ENCODE measurements at places on chromosomes 7 and 10.

DNA sequence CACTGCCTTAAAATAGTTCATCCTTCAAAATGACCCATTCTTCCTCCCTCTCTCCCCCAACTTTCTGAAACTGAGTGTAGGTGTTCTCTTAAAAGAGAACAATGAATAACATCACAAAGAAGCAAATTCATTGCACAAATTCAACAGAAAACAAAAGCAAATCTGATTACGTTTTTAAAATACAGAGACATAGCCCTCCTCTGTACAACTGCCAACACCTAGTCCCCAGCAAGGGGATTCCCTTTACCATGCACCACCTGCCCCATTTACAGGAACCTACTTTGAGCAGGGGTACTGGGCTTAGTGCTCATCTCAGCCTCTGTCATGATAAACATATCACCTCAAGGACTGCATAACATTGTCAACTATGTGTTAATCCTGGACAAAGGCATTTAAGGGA, 302.8 kb upstream of the AOAH start:
- no peak for DNase-seq

GRCh38 chr7:130922206-130923112, 188.5 kb upstream of the KLF14 start:
- no peak for DNase-seq

DNA sequence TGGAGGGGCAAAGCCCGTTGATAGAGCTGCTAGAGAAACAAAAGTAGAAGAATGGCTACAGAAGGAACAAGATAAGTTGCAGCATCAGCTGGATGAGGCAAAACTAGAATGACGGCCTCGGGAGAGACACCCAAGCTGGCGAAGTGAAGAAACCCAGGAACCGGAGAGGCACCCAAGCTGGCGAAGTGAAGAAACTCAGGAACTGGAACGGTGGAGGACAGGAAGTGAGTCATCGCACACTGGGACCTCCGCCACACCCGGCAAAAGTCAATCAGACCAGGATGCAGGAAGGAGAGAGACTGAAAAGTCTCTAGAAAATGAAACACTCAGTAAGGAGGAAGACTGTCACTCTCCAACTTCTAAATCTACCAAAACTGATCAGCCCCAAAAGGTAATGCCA, 133.0 kb upstream of the NEBL start:
- no peak for DNase-seq

DNA sequence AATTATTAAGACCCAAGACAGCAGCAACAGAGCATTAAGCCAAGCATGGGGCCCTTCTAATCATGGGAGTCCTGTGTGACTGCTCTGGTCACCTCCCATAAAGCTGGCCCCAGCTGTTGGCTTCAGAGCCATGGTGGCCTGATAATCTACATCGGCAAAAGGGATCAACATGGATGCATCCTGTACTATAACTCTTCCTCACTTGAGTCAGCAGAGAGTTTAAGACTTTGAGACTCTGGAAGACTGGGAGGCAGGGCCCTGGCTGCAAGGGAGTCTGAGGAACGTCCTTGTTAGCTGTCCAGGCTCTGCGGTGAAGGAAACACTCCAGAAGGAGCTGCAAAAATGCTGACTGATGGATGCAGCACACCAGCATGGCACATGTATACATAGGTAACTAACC, 95.0 kb upstream of the KIAA1217 start:
- DNase-seq, result no peak

GRCh38 chr7:106865130-106866041, at the start of gene PIK3CG:
PIK3CG (plus strand) TSS chr7:106865282; CDS start chr7:106867562, 2,280 bp downstream.
- no peak for DNase-seq

DNA sequence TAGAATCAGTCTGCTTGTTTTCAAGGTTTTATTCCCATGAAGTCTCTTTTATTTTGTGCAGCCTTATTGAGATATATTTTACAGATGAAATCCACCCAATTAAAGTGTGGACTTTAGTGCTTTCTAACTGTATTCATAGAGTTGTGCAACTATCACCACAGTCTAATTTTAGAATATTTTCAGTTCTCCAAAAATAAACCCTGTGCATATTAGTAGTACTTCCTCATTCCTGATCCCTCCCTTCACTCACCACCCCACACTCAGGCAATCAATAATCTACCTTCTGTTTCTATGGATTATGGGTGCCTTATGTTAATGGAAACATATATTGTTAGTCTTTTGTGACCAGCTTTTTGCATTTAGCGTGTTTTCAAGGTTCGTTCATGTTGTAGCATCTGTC, 185.7 kb upstream of the TMEM72 start:
- no peak for DNase-seq

GRCh38 chr10:72862957-72863356, 30.6 kb upstream of the OIT3 start:
- DNase-seq, result no peak

DNA sequence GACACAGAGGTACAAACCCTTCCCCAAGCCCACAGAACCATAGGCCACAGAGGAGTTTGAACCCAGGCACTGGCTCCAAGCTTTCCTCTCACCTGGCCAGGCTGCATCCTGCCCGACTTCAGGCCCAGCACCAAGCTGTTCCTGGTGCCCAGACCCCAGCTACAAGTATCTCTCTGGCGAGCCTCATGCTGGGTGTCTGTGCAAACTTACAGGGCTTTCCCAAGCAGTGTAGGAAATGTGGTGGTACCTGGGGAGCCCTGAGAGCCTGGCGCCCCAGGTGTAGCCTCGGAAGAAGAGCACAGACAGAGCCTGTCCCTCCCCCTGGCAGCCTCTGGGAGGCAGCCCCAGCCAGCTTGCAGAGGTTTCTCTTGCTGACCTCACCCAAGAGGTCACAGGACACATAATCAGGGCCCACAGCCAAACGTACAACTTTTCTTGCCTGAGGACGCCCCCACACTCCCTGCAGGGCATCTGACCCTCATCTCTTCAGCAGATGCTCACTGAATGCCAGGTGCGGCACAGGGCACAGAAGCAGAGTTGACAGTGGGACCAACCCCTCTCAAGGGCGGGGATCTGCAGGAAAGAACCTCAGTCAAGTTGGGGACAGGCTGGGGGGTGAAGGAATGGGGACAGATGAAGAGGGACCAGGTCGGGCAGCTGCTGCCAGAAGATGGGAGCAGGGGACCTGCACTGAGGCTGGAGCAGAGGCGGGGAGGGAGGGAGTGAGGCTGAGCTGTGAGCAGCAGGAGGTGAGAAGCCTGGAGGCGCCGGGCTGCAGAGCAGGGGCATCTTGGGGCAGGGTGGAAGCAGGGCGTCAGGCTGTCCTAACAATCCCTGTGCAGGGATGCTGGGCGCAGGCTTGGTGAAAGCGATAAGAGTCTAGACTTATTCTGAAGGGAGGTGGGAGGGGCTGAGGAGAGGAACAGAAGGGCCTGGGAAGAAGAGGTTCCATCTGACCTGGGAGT, 16.3 kb upstream of the MYL7 start:
- no peak for DNase-seq
